MG63 (cell line): ENCODE measurements at places on chromosomes 3 and 15.
A peak's percentile ranks its signal among the peaks of the same experiment; 100 is the strongest.

DNA sequence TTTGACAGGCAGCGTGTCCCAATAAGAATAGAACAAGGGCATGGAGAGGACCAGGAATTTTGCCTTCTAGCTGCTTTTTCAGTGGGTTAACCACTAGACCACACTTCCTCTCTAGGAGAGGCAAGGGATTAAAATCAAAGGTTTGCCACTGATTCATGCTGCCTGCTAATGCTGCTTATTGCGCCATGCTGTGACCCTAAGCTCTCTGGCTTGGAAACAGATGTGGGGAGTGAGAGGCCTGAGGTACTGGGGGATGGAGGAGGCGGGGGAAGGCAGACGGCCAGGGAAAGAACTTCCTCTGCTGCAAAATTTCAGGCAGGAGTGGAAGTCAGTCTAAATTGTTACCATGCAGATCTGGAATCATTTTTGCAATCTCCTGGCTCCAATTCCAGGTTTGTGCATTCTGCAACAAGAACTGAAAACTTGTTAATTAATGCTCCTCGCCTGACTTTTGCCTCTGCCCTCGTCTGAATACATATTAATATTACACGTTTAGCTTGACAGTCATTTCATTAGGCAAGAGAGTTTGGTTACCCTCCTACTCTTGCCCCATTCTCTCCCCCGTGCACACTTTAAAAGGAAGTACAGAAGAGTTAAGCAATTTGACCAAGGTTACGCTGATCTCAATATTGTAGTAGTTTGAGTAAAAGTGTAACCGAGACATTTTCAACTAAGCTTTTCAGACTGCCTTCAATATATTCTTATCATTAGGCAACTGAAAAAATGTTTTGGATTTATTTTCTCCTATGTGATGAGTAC, 121.7 kb upstream of the SPRED1 start:
- peak; percentile 92 for DNase-seq

GRCh38 chr15:51855612-51856011, 26.2 kb downstream of the TMOD3 start:
- DNase-seq: no peak

GRCh38 chr3:42351207-42351606, 59.2 kb downstream of the LYZL4 start:
- DNase-seq: peak; percentile 32

DNA sequence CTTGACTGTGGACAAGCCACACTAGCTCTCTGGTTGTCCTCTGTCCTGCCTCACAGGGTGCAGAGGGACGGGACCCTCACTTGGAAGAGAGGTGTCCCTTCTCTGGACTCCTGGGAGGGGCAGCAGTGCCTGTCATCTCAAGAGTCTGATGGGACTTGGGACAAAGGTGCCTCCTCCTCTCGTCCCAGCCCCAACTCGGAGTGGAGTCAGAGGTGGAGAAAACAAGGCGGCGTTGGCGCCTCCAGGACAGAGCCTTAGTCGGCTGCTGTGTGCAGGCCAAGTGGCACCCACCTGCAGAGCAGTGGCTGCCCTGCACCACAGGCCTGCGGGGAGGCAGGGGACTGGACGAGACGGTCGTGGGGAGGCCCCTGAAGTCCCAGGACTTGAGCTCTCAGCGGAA, 9.4 kb upstream of the SEC13 start:
- DNase-seq: no peak

DNA sequence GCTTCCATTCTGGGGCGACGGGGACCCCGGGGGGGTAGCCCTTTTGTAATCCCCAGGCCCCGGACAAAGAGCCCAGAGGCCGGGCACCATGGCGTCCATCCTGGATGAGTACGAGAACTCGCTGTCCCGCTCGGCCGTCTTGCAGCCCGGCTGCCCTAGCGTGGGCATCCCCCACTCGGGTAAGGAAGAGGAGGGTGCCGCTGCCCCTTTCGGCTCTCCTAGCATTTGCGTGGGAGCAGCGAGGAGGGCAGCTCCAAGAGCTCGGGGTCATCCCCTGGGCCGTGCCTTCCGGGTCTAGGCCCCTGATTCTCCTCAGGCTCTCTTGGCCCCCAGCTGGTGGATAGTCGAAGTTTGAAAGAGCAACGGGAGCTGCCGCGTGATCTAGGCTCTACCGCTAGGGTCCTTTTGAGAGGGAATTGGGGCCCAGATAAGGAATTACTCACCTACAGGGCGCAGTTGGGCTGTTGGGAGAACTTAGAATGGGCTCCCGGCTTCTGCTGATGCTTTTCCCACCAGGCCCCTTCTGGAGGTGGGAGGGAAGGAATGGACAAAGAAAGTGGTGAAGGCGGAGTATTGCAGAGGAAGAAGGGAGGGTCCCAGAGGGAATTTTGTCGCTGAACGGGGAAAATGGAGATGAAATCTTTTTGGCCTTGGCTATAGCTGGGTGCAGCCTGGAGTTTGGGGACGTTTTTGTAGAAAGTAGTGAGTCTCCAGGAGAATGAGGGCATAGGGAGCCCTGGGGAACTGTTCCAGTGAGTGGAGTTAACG, 615 bp downstream of the VPS18 start:
- DNase-seq: peak; percentile 71

- peak; percentile 43 for DNase-seq
Measured at GRCh38 chr15:86183596-86184491, 104.2 kb downstream of the AGBL1 start.

GRCh38 chr15:66306381-66306780, 13.0 kb downstream of the DIS3L start:
- DNase-seq: no peak

DNA sequence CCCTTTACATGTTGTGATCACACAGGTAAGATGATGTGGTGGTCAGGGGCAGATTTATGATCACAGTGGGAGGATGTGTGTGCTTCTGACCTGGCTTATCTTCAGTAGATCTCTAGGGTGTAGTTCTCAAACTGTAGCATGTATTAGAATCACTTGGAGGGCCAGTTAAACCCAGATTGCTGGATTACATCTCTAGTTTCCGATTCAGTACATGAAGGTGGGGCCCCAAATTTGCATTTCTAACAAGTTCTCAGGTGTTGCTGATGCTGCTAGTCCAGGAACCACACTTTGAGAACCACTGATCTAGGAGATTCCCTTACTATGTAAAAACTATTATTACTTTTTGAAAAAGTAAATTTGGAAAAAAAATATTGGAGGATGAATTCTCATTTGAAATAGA, 199.3 kb upstream of the GOLIM4 start:
- no peak for DNase-seq

DNA sequence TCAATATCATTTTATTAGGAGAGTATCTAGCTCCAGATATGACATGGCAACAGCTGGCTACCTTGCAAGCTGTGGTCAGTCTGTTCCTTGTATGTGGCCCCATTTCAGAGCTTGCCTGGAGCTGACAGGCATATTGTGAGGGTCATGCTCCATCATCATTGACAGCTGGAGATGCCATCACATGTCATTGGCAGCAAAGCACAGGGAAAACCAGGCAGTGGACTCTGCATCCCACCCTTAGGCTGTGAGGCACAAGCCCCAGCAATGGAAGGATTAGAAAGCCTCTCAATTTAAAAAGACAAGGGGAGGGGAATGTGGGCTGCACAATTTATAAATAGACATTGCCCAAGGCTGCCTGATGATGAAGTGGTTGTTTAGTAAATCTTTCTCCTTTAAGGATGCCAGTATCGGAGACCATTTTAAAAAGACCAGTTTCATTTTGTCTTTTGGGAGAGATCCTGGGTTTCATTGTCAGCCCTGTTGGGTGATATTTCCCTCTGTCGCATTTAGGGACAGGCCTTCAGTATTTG, 27.9 kb downstream of the LNP1 start:
- no peak for DNase-seq

DNA sequence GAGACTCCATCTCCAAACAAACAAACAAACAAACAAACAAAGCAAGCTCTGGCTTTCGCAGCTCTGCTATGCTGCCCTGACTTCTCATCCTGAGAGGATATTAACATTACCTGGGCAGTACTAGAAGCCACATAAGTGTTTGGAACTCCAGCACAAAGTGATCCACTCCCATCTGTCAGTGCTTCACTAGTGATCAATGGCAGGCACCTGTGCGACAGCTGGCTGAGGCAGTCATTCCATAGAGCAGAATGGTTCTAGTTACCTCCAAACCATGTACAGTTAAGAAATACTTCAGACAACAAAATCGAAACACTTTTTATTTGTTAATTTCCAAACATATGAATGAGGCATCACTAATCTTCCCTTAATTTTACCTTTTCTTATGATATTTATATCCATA, 2.8 kb upstream of the MB21D2 start:
- DNase-seq: no peak
